ENCODE measurements at places on chromosomes 7 and 10.

GRCh38 chr10:124892031-124892430 is 49.9 kb upstream of the ZRANB1 start:
- DNase-seq: no peak

DNA sequence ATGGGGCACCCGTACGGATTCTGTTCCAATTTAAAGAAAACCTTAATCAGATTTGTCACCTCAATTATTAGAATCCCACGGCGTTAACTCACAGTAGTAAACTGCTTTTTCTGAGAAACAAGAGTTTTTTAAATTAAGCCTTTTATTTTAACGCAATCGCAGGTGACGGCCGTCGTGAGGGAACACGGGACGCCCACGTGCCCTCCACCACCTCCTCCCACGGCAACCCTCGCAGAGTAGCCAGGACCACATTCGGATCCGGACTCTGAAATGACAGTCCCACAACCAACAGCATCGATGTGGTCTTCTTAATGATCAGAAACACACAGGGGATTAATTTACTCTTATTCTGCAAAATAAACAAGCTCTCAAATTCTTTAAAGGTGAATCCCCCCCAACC is 22.0 kb upstream of the GPR146 start:
- no peak for DNase-seq

DNA sequence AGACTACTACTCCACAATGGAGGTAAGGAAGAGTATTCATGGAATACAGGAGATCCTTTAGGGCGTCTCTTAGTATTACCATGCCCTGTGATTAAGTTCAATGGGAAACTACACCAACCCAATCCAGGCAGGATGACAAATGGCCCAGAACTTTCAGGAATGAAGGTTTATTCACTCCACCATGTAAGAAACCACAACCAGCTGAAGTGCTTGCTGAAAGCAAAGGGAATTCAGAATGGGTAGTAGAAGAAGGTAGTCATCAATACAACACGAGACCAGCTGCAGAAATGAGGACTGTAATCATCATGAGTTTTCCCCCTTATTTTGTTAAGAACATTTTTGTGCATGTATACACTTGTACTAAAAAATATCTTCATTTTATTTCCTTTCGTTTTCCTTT is 76.6 kb downstream of the GPR37 start:
- no peak for DNase-seq

DNA sequence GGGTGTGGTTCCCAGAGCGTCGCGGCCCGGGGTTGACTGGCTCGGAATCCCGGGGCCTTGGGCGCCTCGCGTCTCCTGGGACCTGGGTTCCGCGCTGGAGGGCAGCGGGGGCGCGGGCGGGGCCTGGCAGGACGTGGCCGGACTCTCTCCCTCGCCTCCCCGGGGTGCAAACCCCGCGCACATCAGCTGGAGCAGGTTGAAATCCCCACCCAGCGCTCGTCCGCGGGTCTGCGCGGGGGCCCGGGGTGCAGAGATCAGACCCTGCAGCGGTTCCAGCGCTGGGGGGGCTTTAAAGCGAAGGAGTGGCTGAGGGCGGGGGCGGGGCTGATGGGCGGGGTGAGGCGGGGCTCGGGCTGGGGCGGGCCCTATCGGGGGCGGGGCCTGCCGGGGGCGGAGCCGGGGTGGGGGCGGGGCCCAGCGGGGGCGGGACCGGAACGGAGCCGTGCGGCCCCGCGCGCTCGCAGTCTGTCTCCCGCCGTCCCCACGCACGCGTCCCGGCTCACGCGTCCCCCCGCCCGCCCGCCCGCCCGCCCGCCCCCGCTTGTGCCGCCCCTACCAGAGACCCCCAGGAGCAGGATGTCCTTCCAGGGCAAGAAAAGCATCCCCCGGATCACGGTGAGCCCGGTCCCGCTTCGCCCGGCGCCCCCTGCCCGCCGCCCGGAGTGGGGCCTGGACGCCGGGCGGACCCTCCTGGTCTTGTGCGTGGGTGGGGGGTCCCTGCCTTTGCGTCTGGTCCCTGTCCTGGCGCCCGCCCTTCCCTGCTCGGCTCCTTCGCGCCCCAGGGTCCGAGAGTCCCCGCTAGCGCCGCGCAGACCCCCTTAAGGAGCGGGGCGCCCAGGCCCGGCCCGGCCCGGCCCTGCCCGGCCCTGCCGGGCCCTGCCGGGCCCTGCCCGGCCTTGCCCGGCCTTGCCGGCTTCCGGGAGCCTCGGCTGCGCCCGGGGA is at the start of gene DPYSL4:
DPYSL4 (plus strand) TSS at position 461 of the 942 bp plus-strand sequence; CDS start at position 577, 116 bp downstream.
- no peak for DNase-seq

DNA sequence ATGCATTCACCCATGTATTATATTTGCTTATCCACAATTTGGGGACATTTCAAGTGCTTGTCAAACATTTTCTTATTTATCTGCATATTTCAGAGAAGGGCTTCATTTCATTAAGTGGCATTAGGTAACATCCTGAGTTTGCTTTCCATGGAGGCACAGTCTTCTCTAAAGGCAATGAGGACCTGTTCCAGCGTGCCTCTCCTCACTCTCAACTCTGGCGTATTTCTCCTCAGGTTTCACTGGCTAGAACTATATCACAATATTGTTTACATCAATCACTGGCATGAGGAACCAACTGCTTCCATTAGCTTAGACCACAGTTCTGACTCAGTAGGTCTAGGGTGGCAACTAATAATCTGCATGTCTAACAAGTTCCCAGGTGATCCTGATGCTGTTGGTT is 177.2 kb downstream of the TAX1BP1 start:
- DNase-seq: no peak

- DNase-seq: no peak
Measured at GRCh38 chr10:48708144-48708543, 23.5 kb downstream of the WDFY4 start.

DNA sequence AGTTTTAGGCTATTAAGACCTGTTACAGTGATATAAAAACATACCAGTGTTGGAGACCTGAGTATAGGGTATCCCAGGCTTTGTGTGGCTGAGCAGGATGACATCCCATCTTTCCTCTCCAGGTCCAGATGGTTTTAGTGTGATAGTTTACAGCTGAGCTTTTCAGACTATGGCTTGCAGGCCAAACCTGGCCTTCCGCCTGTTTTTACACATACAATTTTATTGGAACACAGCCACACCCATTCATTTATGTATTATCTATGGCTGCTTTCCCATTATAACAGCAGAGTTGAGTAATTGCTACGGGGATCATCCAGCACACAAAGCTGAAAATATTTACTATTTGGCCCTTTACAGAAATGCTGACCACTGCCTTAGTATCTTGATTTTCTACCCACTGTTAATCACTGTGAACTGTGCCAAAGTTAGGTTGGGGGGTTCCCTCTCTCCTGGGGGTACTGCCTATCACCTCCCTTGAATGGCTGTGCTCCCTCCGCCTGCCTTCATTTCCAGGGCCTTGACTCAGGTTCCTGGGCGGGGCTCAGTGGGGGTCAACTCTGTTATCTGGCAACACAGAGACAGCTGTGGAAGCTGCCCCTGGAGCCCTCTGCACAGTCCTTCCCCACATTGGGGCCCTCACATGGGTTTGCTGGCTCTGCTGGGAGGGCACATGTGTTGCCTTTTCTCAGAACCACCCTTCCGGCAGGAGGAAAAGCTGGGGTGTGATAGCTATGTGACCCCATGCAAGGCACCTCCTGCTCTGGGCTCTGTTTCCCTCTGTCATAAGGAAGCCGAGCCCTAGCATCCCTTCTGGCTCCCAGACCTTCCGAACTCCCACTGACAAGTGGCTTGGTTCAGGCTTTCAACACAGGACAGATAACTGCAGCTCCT is 40.3 kb upstream of the SH2D4B start:
- no peak for DNase-seq

DNA sequence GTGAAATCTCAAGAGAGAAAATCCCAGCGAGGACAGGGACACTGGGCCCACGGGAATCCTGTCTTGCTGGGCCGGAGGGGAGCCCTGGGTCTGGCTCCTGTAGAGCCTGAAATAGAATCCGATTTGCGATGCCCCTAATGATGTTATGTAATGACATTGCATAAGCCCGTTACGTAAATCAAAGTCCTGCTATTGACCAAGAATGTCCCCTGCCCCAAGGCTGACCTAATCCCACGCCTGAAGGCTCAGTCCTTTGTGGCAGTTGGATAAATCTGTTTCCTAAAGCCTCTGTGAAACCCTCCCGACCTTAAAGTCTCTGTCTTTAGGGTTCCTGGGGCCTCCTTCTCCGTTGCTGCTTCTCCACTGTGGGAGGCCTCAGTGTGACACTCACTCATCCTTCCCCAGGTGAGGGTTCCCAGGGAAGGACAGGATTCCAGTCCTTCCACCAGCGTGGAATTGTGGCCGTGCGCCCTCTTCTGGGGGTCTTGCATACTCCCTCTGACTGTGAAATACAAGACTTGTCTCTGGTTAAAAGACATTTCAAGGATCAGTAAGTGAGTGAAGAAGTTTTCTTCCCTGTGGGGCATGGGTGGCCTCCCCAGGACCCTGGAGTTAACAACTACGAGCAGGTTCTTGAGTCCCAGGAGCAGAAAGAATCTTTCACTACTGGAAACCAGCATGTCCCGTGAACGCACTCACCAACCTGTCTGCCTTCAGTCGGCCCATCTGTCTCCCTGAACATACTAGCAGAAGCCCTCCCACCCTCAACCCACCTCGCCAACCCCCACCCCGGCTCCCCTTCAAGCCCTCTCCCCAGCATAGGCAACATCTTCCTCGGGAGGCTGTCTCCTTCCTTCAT is 19.8 kb downstream of the ZNF467 start:
- DNase-seq: no peak

GRCh38 chr10:101189461-101190401 is 39.5 kb downstream of the LBX1 start:
- no peak for DNase-seq

DNA sequence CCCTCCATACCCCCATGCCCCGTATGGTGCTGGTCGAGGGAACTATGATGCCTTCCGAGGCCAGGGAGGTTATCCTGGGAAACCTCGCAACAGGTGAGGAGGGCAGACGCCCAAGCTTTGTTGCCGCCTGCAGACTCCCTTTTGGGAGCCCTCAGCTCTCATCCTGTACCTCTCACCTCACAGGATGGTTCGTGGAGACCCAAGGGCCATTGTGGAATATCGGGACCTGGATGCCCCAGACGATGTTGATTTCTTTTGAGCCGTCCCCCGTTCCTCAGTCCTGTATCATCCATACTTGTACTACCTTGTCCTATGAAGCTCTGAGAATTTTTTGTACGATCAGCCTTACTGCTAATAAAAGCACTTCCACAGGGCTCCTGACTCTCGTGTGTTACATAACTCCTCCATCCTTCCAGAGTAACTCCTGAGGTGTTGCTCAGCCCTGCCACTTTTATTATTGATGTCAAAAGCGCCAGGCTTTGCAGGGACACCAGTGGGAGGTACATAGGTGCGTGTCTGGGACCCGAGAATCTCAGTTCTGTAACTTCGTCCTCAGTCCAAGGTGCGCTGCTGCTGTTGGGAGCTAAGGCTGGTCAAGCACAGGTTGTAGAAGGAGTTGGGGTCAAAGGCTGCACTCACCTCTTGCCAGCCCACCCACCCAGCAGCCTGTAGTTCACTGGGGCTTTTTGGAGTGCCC is 1.1 kb downstream of the UFSP1 start:
- no peak for DNase-seq

DNA sequence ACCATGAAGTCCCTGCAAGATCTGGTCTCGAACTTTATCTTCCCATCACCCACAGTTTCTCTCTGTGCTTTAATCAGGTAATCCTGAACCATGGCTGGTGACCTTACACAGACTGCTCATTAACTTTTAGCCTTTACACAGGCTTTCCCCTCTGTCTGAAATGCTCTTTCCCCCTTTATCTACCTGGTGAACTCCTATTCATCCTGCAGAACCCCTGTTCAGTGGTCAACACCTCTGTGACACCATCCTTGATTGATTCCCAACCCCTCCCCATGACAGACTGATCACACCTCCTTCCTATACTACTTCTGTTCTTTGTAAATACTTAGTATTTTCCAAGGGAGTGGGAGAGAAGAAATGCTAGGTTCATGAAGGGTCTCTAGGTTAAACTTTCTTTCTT is 254.0 kb downstream of the RPS24 start:
- no peak for DNase-seq

GRCh38 chr10:11472158-11472753 is 139.2 kb downstream of the USP6NL start:
- no peak for DNase-seq

DNA sequence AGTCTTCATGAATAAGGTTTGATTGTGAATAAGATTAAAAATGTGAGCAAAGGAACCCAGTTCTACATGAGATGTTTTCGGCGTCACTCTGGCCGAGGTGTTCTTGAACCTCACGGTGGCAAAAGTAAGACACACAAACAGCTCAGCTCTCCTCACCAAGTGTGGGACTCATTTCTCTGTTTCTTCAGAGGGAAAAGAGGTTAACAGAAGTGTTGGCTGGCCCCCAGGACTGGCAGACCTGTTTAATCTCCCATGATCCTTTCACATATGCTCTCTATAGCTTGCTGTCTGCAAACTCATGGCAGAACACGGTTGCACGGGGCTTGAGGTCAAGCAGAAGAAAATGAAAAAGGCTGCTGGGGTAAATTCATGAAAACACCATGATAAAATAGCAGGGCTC is 394.4 kb downstream of the CALN1 start:
- DNase-seq: no peak

- DNase-seq: no peak
Measured at GRCh38 chr10:85047979-85048378, 719.6 kb downstream of the CCSER2 start.

DNA sequence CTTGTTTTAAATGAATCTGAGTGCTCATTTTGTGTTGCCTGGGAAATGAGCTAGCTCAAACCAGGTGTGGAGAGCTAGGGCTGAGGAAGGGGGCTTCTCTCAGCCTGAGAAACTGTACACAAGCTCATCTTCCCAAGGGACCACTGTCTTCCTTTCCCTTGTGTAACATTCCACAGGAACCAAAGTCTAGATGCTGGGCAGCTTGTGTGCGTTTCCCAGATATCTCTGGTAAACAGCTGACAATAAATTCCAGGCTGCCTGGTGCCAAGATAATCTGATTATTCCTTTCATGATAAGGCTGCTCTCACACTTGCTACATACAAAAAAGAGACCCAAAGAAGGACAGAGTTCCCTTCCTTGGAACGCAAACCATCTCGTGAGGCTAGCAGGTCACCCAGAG is 33.1 kb upstream of the MKLN1 start:
- no peak for DNase-seq

GRCh38 chr7:105157278-105157677 is 143.3 kb downstream of the KMT2E start:
- no peak for DNase-seq

GRCh38 chr7:100469227-100470044 is 5.4 kb upstream of the SPACDR start:
- peak; percentile 97 for DNase-seq

- no peak for DNase-seq
Measured at GRCh38 chr10:62726142-62726541, 78.4 kb upstream of the ADO start.

- no peak for DNase-seq
Measured at GRCh38 chr10:101385866-101386658, 32.1 kb downstream of the BTRC start.

DNA sequence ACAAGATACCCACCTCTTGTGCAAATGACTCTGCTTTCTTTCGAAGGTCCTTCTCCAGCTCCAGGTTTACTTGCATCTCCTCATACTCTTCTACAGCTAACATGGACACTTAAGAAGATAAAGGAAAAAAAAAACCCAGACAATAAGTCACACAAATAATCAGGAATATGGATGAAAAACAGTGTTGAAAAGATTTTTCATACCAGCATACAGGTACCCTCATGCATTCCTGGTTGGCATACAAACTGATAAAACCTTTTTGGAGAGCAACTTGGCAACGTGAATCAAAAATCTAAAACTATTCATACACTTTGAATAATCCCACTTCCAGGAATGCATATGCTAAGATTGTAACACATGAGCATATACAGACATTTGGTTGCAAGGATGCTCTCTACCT is 60.1 kb downstream of the SHTN1 start:
- no peak for DNase-seq

GRCh38 chr7:95718577-95719410 is 53.6 kb upstream of the DYNC1I1 start:
- DNase-seq: no peak

Measured in omental fat pad (tissue), 4 donors.